K562 (cell line): ENCODE measurements at places on chromosomes 13 and 19. TPM values are rescaled to one million over a fixed set of nuclear protein-coding genes. Genes with fewer than 3 reads are reported as not detected.

GRCh38 chr13:63680704-63681103 lies 2265.1 kb upstream of the PCDH20 start:
- H3K27me3 ChIP-seq, result no peaks in the 10 kb centered on the region
- no peaks in the 10 kb centered on the region for H3K36me3 ChIP-seq
- H3K4me3 ChIP-seq, result no peak overlapping the region
- H3K4me1 ChIP-seq, result no peaks in the 10 kb centered on the region
- H3K27ac ChIP-seq, result no peak overlapping the region

DNA sequence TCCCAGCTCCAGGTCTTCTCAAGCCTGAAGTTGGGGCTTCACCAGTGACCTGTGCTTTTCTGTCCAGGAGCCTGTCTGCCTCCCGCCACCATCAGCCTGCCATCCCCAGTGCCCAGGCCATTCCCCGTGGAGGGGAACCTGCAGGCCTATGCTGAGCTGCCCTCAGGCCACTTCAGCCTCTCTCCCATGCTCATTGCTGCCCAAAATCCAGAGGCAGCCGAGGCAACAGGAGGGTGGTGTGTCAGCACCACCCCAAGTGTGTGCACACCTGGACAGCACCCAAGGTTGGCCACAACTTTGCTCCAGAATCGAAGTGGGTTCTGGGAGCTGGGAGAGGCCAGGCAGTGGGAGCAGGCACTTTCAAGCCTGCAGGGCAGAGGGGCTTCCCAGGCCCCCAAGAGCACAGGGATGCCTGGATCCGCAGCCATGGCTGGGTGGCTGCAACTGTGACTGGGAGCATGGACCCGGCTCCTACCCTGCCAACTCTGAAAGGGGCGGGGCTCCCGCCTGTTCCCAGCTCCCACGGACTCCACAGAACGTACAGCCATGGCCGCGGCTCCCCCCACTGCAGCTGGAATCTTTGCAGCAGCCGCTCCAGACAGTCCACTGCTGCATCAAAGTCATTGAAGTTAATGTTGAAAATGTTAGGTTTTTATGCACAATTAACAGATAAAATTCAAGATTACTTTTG lies 1747.0 kb downstream of the OLFM4 start:
- no peak for DNase-seq
- H3K36me3 ChIP-seq, result no peaks in the 10 kb centered on the region
- no peaks in the 10 kb centered on the region for H3K4me1 ChIP-seq
- no peak overlapping the region for H3K4me3 ChIP-seq
- H3K27me3 ChIP-seq, result no peaks in the 10 kb centered on the region
- no peak overlapping the region for H3K27ac ChIP-seq

GRCh38 chr13:50275392-50276063 lies 260.3 kb downstream of the KCNRG start:
- no peaks in the 10 kb centered on the region for H3K36me3 ChIP-seq
- H3K4me3 ChIP-seq, result no peak overlapping the region
- DNase-seq, result no peak

DNA sequence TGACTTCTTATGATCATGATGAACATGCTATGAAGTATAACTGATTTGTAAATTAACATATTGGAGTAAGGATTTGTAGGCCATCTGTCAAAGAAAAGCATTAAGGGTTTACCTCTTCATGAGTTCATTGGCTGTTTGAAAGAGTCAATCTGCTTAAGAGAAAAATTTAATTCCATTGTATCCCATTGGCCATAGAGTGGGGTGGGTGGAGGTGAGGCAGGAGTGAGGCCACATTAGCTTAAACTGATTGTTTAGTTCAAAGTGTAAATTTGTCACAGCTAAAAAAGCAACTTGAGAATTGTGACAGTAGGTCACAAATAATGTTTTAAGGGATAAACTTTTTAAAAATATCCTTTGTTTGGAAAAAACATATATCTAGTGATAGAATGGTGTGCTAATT lies 11.4 kb downstream of the GPR180 start:
- DNase-seq, result no peak
- no peaks in the 10 kb centered on the region for H3K4me1 ChIP-seq
- no peak overlapping the region for H3K27ac ChIP-seq

DNA sequence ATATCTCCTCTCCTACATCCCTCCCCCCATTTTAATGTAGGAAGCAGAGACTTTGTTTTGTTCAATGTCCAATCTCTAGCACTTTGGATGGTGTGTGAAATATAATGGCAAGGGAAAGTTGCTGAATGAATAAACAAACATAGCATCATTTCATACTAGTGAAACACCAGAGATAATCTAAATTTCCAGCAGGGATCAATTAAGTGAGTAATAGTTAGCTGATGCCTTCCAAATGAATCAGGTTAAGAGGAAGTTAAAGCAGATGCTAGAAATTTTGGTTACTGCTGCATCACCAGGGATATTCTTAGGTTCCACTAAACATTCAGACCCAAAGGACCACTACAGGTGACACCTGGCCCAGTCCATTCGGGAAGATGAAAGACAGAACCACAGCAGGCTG lies 8.1 kb downstream of the MRPS31 start:
- H3K27ac ChIP-seq, result no peak overlapping the region
- no peaks in the 10 kb centered on the region for H3K27me3 ChIP-seq
- no peak overlapping the region for H3K4me3 ChIP-seq
- H3K4me1 ChIP-seq, result no peaks in the 10 kb centered on the region
- DNase-seq, result no peak

DNA sequence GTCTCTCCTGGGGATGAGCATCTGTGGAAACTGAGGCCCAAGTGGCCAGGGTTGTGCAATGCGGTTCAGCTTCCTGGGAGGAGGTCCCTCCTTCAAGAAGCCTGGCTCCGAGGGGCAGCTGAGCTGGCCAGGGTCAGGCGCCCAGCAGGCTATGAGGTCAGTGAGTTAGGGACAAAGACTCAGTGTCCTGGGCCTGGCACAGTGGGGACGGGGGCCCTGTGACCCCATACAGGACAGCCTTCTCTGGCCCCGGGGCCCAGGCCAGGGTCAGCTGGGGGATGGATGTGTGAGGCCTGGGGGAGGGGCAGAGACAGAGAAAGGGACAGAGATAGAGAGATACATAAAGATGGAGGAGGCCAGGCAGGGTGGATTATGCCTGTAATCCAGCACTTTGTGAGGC lies 3.0 kb upstream of the IL12RB1 start:
- H3K4me1 ChIP-seq, result peaks cover 25% of the 10 kb centered on the region
- no peaks in the 10 kb centered on the region for H3K36me3 ChIP-seq
- no peak overlapping the region for H3K27ac ChIP-seq
- no peak for DNase-seq
- no peaks in the 10 kb centered on the region for H3K27me3 ChIP-seq
- H3K4me3 ChIP-seq, result no peak overlapping the region

DNA sequence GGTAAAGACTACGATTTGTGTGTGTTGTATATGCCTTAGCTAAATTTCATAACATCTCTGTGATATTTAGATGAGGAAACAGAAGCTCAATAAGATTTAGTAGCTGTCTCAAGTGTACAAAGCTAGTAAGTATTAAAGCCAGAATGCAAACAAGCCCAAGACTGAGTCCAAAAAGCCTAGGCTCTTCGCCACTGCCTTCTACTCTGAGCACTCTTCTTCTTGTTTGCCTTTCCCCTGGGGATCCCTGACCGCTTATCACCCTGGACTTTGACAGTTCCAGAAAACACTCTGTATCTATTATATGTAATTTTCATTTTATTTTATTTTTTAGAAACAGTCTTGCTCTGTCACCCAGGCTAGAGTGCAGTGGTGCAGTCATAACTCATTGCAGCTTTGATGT lies 5.8 kb downstream of the TM9SF2 start:
- no peak overlapping the region for H3K27ac ChIP-seq
- no peak overlapping the region for H3K4me3 ChIP-seq
- H3K36me3 ChIP-seq, result peaks cover 46% of the 10 kb centered on the region; the same call in 2 of the 3 replicates
- no peak for DNase-seq
- no peaks in the 10 kb centered on the region for H3K27me3 ChIP-seq

LILRB5 gene
- total RNA-seq, result not detected in 2 replicates

ZNF846 gene
- total RNA-seq, result 5.1 and 7.8 TPM in 2 replicates
